ENCODE measurements at places on chromosomes 2 and 18.
A peak's percentile ranks its signal among the peaks of the same experiment; 100 is the strongest.

DNA sequence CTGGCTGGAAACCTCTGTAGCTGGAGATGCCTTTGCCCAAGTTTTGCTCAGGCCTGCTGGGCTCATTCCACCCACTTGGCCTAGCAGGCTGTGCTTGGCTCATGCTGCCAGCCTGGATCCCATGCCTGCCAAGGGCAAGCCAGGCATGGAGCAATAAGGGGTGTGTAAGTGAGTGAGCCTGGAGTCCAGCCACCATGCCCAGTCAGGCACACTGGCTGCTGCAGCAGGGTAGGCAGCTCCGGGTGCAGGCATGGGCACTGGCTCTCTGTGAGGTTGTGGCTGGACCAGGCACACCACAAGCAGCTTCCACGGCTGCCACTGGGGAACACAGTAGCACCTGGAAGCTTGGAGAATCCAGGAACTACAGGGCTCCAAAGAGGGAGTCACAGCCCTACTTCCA, 147.7 kb upstream of the HS6ST1 start:
- no peak for DNase-seq

DNA sequence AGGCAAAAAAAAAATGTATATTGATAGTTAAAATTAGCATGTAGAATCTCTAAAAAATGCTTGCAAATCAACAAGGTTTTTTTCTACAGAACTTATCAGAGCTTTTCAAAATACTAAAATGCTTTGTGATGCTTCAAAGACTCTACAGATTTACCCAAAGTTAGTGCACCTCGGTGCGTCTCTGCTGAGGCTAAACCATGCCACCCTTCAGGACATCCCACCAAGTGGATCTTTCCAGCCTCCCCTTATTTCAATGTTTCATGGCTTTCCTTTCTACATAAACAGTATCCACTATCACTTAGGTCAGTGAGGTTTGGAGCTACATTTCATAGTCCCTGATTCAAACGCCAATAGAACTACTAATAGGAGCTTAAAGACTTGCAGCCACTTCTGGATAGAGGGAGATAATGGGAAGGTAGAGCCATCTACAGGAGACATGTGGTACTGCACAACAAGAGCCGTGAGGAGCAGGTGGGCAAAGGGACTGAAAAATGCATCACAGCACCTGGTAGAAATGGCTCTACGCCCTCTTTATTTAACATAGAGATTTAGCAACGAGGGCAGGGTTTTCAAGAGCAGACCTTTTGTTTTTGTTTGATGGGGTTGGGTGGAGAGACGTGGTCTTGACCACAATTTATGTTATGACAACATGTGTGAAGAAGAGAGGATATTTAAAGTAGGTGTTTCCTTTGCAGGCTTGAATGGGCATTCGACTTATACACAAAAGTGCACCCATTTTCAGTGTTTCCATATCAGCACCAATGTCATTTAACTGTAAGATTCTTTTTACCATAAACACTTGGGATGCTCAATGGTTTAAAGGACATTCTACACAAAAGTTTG, 56.1 kb upstream of the SLC35G4 start:
- peak; percentile 13 for DNase-seq

DNA sequence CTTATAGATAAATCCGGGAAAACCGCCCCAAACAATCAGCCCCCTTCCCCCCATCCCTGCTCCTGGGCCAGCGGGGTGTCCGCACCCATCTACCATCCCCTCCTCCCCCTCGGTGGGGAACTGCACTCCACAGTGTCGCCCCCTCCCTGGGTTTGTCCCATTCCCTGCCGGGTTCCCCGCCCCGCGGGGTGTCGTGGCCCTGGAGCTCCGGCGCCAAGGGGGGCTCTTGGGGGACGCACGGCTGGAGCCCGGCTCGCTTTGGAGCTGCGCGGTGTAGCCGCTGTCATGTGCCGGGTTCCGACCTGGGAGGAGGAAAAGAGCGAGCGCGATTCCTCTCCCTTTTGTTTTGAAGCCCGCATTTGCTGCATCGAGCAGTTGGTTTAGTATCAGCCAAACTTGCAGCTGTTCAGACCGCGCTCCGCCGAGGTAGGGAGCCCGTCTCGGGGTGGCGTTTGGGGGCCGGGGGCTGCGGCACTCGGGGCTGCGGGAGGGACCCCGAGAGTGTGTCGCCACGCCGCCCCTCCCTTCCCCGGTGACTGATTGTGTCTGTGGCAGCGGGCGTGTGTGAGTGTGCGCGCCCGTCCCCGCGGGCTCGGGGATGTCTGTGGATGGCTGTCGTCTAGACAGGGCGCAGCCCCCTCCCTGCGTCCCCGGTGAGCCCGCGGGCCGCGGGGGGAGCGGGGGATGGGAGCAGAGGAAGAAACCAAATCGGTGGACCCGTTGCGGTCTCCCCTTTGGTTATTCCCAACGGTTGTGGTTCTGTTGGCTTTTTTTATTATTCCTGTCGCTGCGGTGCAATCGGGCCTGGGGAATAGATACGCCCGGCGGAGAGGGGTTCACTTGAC, 797 bp downstream of the CTIF start:
- peak; percentile 26 for DNase-seq

DNA sequence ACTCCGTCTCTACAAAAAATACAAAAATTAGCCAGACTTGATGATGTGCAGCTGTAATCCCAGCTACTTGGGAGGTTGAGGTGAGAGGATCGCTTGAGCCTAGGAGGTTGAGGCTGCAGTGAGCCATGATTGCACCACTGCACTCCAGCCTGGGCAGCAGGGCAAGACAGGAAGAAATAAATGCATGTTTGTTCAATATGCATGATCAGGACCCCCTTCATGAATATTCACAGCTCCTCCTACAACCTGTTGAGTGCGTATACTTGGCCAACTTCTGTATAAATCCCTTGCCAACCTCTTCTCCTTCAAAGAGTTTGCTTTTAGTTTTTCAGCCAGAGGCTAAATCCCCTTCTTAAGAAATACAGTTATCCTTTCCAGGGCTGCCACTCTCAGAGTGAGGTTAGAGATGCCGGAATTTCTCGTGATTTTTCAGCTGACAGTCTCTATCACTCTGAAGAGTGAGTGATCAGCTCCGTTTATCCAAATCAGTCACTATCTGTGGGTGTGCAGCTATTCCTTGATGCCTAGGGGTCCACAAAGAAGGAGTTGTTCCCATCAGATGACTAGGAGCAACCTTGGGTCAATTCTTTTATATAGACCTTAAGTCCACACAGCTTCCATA, 39.2 kb downstream of the FAM161A start:
- DNase-seq = no peak

GRCh38 chr2:241386519-241386918, 30.4 kb downstream of the FARP2 start:
- DNase-seq = no peak

GRCh38 chr18:9101730-9102507, 580 bp upstream of the NDUFV2 start:
- peak; percentile 81 for DNase-seq

DNA sequence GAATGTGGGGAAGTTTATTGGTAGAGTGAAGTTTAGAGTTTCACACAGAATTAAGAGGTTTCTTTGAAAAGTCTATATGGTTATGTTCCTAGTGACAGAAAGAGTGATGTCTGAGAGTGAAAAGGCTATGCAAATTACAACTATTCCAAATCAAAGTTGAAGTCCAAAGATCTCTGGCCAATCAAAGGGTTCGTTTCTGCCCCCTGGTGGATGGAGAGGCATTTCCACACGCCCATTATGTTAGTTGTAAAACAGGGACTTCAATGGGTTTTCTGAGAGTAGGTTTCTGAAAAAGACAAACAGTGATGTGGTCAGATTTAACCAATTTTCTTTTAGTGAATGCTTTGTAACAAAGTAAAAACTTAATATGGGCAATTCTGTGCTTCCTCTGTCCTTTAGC, 441.5 kb upstream of the POU3F3 start:
- DNase-seq = no peak

GRCh38 chr2:230715201-230715600, 2.6 kb downstream of the CAB39 start:
- no peak for DNase-seq

GRCh38 chr2:197993830-197994229, 189.4 kb downstream of the PLCL1 start:
- no peak for DNase-seq

- DNase-seq = no peak
Measured at GRCh38 chr2:56613920-56614319, 430.1 kb downstream of the CCDC85A start.

DNA sequence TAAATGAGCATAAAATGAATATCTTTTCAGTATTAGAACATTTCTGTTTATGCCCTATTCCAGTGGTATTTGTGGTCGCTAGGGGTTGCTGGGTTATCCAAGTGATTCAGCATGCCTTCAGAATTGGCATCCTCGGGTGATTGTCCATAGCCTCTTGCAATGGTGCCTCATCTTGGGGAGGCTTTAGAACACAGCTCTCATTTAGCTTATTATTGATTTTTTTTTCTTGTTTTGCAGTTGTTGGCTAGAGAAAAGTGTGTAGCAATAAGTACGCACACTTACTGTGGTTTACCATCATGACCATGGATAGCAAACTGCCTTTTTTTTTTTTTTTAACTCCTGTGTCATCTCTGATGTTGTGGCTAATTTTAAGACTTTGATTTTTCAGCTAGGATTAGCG, 33.6 kb downstream of the PLEKHA3 start:
- DNase-seq = no peak

- no peak for DNase-seq
Measured at GRCh38 chr2:95391641-95392310, 10.7 kb upstream of the FAHD2A start.

DNA sequence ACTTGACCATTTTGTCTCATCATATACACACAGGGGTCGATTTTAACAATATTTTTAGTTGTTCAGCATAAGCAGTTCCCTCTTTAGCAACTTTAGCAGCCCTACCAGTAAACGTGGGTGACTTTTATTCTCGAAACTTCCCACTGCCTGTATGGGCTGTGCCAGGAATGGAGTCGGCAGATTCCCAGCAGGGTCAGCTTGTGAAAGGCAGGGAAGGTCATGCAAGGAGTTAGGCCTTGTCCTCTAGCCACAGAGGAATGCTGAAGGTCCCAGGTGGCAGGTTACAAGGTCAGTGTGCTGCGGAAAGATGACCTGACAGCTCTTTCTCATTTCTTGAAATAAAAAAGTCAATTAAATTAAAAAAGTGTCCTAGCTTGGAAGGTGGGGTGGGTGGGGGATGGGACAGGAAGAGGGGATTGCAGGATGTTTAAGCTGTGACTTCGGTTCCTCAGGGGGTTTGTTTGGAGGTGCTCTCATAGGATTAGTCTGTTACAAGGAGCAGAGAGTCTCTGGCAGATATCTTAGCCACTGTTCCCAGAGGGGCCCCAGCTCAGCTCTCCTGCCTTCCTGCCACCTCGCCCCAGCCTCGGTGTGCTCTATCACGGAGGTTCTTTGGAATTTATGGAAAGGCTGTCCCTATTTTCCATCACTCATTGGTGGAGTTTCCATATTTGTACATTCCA, 21.4 kb downstream of the DRC1 start:
- DNase-seq = no peak

DNA sequence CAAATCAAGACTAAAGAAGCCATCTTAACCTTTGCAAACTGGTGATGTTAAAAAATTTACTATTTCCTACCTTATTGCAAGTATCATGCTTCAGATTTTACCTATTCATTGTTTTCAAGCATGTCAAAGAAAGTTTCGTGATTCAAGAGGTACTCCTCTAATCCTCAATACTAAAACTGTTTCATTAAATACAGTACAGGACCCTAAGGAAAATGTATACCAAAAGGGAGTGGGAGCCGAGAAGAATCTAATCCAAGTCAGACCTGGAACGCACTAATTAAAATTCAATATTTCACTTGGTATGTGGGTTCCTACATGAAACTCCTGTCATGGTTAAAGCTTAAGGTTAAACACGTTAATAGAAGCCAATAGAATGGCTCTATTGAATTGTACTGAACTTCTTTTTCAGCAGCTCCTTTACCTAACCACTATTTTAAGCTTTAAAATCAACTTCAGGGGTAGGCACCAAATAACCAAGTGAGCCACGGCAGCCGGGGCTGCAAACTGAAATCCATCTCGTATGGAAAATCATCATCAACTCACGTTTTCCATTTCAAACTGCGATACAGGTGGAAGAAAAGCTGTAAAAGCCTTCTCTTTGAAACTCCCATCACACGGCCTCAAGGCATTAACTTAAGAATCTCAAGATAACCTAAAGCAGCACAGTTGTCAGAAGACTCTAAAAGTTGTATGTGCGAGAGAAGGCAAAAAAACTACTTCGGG, 188.8 kb downstream of the ZEB2 start:
- no peak for DNase-seq

DNA sequence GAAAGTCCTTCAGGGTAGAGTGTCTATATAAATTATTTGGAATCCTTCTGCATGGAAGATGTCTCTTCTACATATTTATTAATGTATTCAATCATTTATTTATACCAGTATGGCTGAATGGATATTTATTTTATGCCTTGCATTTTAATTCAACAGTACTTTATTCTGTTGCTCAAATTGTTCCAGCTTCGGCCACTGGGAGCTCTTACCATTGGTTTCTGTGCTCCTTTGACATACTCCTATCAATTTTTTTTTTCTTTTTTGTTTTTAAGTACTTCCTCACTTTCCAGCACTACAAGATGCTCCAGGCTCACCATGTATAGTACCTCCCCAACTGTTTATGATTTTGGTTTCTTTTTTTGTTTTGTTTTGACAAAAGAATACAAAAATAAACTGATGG, 39.4 kb upstream of the WIPF1 start:
- no peak for DNase-seq

DNA sequence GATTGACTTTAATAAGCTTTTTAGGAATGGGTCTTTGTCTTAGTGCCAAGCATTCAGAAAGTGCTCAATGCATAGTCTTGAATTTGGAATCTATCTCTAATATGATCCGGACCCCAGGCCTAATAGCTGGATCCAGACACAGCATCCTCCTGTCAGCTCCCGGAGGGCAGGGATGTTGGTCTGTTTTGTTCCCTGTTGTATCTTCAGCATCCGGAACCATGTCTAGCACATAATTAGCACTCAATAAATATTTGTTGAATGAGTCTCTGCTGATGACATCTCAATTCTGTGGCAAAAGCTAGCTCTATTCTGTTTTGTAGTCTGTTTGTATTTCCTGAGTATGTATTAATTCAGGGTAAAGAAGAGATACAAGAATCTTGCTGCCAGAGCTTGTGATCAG, 169.1 kb downstream of the DCDC2C start:
- no peak for DNase-seq

GRCh38 chr2:211093743-211094303, 537.4 kb downstream of the CPS1 start:
- no peak for DNase-seq

DNA sequence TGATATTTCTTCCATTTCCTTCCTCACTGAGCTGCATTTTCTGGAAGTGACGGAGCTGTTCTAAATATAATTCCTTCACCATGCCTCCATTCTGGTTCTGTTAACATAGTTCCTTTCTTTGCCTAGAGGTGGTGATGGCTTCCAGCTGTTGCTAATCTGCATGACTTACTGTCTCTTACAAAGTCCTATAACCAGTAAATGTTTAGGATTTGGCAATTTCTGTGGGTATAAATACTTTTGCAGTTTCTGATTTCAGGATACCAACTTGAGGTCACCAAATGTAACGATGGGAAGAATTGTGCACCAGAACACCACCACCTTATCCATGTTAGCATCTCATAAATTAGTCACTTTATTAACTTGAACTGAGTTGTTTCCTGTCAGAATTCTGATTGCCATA, 101.7 kb upstream of the FN1 start:
- no peak for DNase-seq
